ENCODE measurements at places on chromosomes 6 and 20.

DNA sequence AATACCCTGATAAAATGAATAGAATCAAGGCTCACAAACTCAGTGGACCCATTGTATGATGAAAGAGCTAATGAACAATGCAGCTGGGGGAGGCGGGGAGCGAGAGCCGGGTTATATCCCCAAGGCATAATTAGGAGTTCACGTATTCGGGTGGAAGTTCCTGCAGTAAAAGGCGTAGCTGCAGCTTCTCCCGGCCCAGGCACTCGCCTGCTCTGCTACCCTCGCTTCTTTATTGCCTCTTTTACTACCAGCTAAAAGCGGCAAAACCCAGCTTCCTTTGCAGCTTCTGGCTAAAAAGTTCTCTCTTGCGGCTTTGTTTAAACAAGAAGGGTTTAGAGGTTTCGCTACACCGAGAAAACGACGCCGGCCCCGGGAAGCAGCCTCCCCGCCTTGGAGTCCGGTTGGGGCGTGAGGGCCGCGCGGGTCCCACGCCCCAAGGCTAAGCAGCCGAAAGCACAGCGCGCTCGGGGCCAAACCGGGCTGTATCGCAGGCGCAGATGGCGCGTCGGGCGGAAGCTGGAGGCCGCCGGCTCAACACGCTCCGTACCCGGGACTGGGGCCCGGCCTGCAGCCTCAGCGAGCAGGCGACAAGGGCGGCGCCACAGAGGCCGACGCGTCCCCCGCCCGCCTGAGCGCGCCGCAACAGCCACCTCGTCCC lies 1.6 kb downstream of the ZBTB2 start:
- DNase-seq = peak; percentile 44

DNA sequence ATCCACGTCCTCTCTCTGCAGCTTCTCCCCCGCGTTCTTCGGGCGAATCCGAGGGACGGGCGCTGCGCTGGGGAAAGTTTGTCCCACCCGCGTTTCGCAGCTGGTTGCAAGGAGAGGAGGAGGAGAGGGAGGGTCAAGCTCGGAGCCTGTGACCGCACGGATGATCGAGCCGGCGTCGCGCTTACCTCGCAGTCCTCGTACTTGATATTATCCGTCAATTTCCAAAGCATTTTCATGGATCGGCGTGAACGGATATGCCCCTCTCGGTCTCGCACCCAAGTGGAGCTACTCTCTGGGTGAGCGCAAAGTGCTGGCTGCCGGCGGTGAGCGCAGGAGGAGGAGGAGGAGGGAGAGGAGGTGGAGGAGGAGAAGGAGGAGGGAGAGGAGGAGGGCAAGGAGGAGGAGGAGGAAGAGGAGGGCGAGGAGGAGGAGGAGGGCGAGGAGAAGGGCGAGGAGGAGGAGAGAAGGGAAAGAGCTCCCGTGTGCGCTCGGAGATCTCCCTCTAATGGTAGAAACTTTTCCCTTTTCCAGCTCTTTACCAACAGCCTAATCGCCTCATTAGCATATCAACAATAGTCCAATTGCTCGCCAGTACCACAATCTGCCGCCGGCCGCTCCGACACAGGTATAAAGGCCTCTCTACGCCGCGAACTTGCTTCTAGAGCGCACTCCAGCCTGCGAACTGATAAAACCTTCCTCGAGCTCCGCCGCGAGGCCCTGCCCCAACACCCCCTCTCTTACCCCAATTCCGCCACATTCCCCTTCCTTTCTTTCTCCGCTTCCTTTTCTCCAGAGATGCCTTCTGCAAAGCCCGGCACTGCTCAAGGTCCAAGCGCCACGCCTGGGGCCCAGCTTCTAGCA lies at the start of gene TFAP2A:
TFAP2A (minus strand) TSS at position 319 of the 861 bp plus-strand sequence; CDS start at position 236, 83 bp downstream.
- DNase-seq = no peak

DNA sequence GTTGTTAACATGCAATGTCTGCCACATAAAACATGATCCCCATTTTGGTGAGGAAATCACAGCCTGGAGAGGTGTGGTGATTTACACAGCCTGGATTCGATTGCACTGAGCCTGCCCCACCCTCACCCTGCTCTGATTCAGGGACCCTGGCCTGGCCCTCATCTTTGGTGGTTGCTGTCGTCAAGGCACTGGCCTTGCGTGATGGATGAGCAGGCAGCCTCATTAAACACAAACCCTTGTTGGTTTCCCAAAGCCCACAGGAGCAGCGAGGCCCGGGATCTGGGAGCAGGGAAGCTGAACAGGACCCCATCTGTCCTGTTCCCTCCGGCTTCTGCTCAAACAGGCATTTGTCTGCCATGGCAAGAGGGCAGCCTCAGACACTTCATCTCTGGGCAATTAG lies 70.8 kb downstream of the CHMP4B start:
- no peak for DNase-seq

- DNase-seq = no peak
These were observed 22.1 kb upstream of the FKBP1A start for GRCh38 chr20:1414982-1415381.

- no peak for DNase-seq
These were observed 85.4 kb downstream of the CBFA2T2 start for GRCh38 chr20:33575282-33575681.

DNA sequence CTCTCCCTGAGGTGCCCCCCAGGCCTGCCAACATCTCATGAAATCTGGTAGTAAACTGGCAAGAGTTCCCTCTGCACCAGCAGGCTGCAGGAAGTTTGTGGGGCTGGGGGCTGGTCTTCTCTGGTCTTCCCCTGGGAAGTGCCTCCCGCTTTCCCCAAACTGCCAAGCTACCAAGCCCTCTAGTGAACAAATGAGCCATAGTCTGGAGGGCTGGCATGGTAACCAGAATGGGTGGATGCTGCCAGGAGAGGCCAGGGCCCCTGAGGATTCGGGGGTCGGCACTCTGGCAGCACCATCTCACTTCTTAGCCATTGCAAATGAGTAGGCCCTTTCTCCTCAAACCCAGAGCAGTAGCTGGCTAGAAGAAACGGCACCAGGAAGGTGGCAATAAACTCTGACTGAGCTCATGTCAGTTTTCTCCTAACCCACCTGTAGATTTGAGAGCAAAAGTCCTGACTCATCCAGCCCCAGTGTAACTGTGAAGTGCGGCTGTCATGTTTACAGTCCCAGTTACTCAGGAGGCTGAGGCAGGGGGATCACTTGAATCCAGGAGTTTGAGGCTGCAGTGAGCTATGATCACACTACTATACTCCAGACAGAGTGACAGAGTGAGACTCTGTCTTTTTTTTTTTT lies 35.9 kb downstream of the ZC3H12D start:
- no peak for DNase-seq

DNA sequence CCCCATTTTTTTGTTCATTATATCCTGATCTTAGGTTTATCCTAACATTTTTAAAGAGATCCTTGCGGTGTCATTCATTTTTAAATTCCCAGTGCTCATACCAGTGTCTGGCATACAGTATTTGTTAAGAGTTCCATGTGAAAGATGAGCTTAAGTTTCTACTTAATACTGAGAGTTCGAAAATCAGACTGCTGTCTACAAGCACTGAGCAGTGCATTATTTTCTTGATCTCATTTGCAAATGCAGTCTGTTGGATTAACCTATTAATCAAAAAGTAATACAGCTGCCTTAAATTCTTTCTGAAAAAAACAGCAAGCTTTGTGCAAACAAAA lies 663 bp downstream of the COQ3 start:
- DNase-seq = peak; percentile 4

GRCh38 chr6:28807682-28808280 lies 116.0 kb downstream of the TRIM27 start:
- DNase-seq = no peak

DNA sequence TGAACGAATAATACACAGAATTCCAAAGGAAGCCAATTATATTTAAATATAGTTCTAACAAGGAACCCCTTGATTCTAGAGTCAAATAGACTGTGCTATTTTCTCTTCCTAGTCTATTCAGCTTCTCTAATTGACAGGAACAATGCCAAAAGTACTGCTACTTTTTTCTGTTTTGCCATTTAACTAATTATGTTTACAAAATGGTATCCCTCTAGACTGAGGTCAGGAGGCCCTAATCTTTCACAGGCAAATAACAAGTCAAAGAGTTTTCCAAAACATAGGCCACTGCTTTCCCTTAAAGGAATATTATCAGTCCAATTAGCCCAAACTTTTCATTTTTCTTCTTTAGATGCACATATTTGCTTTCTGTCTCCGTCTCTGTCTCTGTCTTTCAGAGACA lies 539.3 kb downstream of the RFPL4B start:
- DNase-seq = no peak

DNA sequence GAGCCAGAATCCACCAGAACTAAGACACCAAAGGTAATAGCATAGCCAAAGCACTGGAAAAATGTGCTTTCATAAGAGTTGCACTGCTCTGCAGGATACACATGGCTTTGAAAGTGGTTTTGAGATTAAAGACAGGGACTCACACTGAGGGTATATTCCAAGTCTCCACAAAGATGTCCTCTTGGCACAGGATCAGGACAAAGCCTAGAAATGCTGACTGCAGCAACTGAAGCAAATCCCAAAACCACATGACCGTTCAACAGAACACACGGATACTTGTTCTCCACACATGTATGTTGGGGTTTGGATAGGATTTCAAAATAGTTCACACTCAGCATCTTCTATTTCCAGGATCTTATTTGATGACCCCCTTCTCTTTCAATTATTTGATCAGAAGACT lies 364.3 kb upstream of the HSF2 start:
- no peak for DNase-seq

GRCh38 chr20:16062661-16063581 lies 510.3 kb downstream of the KIF16B start:
- no peak for DNase-seq

- DNase-seq = no peak
These were observed 236.6 kb downstream of the PLCB1 start for GRCh38 chr20:8368670-8369069.

DNA sequence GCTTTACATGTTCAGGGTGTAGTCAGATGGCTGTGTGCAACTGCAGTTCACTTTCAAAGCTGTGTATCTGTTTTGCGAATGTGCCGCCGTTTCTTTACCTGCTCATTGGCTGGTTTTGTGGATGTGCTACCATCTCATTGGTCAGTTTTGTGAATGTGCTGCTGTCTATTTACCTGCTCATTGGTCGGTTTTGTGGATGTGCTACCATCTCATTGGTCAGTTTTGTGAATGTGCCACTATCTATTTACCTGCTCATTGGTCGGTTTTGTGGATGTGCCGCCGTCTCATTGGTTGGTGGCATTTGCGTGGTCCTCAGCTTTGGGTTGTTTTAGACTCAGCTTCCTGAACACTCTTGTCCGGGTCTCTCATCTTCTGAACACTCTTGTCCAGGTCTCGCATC lies 40.5 kb upstream of the BHLHE23 start:
- DNase-seq = no peak

- no peak for DNase-seq
These were observed 21.6 kb downstream of the RALGAPA2 start for GRCh38 chr20:20690676-20691476.

- DNase-seq = no peak
These were observed 26.3 kb downstream of the BHLHE23 start for GRCh38 chr20:62980380-62980960.

DNA sequence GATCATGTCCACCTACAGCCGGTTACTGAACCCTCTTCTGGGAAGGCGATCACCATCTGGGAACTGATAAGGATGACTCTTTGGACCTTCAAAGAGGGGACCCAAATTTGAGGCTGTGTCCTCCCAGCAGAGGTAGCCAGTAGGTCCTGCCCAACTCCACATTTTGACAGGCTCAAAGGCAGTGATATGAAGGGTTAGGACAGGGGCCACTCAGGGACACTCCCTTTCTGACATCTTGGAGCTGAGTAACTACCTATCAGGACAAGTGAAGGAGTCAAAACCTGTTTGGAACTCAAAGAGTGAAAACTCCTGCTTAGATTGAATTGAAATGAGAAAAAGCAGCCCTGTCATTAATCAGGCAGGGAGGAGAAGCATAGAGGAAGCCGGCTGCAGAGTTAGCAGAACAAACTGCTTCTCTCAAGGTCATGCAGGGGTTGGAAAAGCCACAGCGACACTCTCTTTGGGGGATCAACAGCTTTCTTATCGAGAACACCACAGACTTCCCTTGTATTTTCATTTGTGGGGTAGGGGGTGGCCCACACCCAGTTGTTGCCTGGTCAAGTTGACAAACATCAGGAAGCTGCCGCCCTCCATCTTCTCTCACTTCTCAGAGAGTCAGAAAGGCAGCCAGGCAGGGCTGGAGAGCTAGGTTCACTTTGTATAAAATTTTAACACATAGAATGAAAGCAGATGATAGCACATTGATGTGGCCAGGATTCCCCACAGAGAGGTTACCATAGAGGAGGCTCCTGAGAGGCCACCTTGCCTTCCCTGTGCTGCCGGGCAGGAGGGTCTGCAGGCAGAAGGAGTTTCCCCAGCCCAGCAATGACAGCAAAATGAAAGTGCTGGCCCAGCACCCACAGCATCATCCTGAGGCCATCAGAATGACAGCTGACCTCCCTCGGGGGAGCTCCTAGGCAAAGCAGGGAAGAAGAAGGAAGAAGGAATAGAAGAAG lies 47.6 kb downstream of the AGPAT4 start:
- DNase-seq = no peak

DNA sequence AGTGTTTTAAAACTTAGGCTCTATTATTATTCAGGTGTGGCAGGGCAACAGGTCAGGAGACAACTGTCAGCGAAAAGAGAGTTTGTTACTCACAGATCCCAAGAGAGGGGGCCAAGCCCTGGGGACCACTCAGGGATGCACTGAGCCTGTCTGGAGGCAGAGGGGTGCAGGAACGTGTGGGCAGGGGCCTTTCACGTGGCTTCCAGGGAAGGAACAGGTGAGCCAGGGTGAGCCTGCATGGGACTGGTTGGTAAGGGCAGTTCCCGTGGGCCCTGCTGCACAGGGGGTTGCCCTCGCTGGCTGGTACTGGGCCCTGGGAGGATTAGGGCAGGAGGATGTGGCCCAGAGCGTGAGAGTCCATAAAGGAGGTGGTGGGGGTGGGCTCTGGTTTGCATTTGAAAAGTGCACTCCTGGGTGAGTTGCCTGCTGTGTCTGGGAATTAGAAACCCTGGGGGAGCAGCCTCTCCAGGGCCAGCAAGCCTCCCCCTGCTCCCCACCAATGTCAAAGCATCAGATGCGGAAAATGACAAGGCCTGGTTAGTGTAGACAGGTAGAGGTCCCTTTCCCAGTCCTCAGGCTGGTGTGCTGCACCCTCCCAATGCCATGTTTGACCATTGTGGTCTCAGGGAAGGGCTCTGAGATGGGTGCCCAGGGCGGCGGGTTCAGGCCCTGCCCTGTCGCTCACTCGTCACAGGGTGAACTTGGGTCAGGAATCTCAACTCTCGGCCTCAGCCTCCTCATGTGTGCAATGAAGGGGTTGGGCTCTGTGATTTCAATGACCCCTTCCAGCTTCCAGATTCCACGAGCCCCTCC lies 127.4 kb upstream of the RPS6KA2 start:
- no peak for DNase-seq

- peak; percentile 31 for DNase-seq
These were observed 186.8 kb downstream of the ARID1B start for GRCh38 chr6:156963712-156964700.

GRCh38 chr20:59308493-59309201 lies 8.2 kb downstream of the EDN3 start:
- DNase-seq = peak; percentile 21

- no peak for DNase-seq
These were observed 17.9 kb upstream of the CHMP4B start for GRCh38 chr20:33793011-33793931.
